Uterine smooth muscle cell (primary cell): ENCODE measurements at places on chromosomes 7 and 10. TPM values are rescaled to one million over a fixed set of nuclear protein-coding genes. Genes with fewer than 3 reads are reported as not detected.

The HKDC1 gene
- 1.3 and 10.6 TPM in 2 replicates for total RNA-seq

The HDAC9 gene
- 20.2 and 40.5 TPM in 2 replicates for total RNA-seq

The COL13A1 gene
- 31.8 and 35.9 TPM in 2 replicates for total RNA-seq

The PAX2 gene
- total RNA-seq = under 0.01 TPM in 1 of 2 replicates, not detected in the other

The MSS51 gene
- total RNA-seq = 2.0 and 2.1 TPM in 2 replicates

The HOXA11 gene
- total RNA-seq = 12.4 and 17.5 TPM in 2 replicates

The CYP2C9 gene
- not detected in 2 replicates for total RNA-seq

The EVX1 gene
- total RNA-seq = under 0.01 TPM in 1 of 2 replicates, not detected in the other

The CPXM2 gene
- total RNA-seq = under 0.01 TPM in 1 of 2 replicates, not detected in the other

The ADARB2 gene
- total RNA-seq = not detected in 2 replicates

The DNAH11 gene
- under 0.01 and 1.00 TPM in 2 replicates for total RNA-seq

The TSC22D4 gene
- total RNA-seq = 23.0 and 23.6 TPM in 2 replicates

The MRPS16 gene
- total RNA-seq = 77.2 and 92.7 TPM in 2 replicates

The SPAM1 gene
- total RNA-seq = not detected in 2 replicates

The CDHR3 gene
- total RNA-seq = 4.0 and 5.9 TPM in 2 replicates

The CDCA7L gene
- 64.7 and 81.7 TPM in 2 replicates for total RNA-seq

The TMEM130 gene
- 0.11 and 0.25 TPM in 2 replicates for total RNA-seq

The STK32C gene
- 10.1 and 18.5 TPM in 2 replicates for total RNA-seq

The CCL24 gene
- total RNA-seq = not detected in 2 replicates

The HERC4 gene
- total RNA-seq = 102 and 146 TPM in 2 replicates

The TFPI2 gene
- total RNA-seq = 380 and 620 TPM in 2 replicates

The TMEM196 gene
- not detected in 2 replicates for total RNA-seq

The CPVL gene
- total RNA-seq = 1.1 and 1.4 TPM in 2 replicates

The BRI3 gene
- total RNA-seq = 37.7 and 57.4 TPM in 2 replicates

The STEAP1B gene
- total RNA-seq = 10.7 and 23.6 TPM in 2 replicates

The PNLIPRP1 gene
- total RNA-seq = not detected in 2 replicates

The PDK4 gene
- total RNA-seq = under 0.01 and 0.12 TPM in 2 replicates

The WNT8B gene
- total RNA-seq = not detected in 2 replicates

The TMEM213 gene
- not detected in 2 replicates for total RNA-seq

The LAMB1 gene
- 208 and 292 TPM in 2 replicates for total RNA-seq

The UNC5B gene
- total RNA-seq = 11.2 and 51.4 TPM in 2 replicates

The ETV1 gene
- 17.2 and 25.7 TPM in 2 replicates for total RNA-seq

The PTPN20 gene
- total RNA-seq = 0.77 and 1.2 TPM in 2 replicates

The TMEM270 gene
- total RNA-seq = not detected in 2 replicates

The ACHE gene
- total RNA-seq = 0.25 TPM in 1 of 2 replicates, not detected in the other

The HTR5A gene
- total RNA-seq = under 0.01 TPM in 1 of 2 replicates, not detected in the other
